ENCODE measurements at places on chromosomes 11 and 22.
A peak's percentile ranks its signal among the peaks of the same experiment; 100 is the strongest.

DNA sequence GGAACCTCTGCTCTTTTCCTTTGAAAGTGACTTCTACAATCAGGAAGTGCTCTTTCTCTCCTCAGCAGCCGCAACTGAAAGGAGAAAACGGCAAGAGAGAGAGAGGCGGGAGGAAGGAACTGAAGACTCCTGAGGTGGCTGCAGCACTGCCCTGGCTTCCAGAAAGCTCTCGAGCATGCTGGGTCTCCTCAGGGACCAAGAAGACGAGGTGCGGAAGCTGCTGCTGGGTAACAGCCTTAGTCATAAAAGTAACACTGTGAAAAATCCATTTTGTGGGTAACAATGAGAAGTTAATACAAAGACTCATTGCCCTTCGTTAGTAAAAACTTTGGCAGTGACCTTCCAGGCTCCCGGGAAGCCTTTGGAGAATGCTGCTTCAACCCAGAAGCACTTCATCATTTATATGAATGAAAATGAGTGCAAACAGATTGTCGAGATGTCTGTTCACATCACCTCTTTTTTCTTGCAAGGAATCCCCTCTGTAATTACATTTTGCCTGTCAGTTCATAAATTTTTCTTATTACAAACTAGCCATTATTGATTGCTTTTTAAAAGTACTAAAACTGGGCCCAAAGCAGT lies 473.4 kb downstream of the SOX6 start:
- DNase-seq, result no peak

- peak; percentile 36 for DNase-seq
Observed at GRCh38 chr11:30710221-30710620, 124.1 kb upstream of the MPPED2 start.

DNA sequence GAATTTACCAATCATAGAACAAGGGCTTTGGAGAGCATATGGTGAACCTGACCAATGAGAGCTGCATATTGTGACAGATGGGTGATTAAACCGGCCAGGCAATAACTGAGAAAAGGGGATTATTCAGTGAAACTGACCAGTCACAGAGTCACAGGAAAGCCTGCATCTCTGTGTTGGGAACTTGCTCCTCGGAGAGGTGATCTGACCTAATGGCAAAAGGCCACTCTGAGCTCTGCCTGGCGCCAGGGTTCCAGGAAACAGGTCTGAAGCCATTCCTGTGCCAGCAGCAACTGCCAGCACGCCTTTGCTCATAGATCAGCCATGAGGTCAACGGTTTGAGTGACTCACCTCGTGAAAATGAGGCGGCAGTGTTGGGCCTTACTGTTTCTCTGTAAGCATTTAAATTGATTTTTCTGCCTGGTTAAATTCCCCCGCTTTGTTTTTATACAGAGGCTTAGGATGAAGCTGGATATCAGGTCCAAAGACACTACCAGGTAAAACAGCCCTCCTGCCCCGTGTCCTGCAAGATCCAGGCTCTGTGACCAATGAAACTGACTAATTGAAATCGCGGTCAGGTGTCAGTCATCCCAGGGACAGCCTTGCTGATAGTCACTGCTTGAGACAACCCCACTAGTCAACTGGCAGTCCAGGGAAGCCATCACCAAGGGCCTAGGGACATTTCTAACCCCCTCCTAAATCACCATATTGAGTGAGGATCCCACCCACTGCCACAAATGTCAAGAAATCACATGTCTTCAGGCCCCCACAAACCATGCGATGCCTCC lies 35.8 kb upstream of the MYOD1 start:
- DNase-seq, result no peak

DNA sequence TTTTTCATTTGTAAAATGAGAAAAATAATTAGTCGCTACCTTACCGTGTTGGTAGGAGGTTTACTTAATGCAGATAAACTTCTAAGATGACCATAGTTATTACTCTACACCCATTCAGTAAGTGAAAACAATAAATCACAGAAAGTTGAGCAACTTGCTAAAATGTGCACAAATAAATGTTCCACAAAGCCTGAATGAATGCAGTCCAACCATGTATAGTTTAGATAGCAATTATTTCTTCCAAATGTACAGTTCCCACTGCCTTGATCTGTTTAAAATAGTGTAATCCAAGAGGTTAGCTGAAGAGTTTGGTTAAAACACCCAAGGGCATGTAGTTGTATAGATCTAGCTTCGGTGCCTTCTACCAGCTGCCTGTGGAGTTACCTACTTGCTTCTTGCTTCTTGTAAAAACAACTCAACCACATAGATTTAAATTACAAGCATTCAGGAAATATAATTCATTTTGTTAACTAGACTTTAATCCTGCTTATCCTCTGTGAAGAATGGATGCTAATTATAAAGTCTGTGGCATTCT lies 106.3 kb upstream of the CARD18 start:
- no peak for DNase-seq

- peak; percentile 49 for DNase-seq
Observed at GRCh38 chr11:65431451-65432099, 9.0 kb downstream of the NEAT1 start.

DNA sequence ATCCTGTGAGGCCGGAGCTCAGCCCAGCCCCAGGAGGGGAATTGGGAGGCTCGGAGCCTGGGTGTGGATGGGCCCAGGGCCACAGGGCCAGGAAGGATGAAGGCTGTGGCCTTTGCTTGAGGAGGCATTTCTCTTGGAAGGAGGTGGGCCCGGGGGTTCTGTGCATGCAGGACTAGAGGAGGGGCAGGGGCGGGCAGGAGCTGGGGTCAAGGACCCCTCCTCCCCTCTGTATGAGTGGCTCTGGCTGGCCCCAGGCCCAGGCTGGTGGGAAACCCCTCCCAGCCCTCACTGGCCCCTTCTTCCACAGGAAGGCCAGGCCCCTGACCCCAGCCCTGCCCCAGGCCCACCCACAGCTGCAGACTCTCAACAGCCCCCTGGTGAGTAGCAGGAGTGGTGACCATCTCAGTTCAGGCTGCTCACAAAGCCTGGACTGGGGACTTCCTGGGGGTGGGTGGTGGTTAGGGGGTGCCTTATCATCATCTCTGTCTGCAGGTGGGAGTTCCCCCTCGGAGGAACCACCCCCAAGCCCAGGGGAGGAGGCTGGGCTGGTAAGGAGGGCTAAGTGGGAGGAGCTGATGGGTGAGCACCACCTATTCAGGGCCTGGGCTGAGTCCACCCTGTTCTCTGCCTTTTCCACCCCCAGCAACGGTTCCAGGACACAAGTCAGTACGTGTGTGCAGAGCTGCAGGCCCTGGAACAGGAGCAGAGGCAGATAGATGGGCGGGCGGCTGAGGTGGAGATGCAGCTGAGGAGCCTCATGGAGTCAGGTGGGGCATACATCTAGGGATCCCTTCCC lies 6.0 kb downstream of the KCNK7 start:
- DNase-seq, result no peak

DNA sequence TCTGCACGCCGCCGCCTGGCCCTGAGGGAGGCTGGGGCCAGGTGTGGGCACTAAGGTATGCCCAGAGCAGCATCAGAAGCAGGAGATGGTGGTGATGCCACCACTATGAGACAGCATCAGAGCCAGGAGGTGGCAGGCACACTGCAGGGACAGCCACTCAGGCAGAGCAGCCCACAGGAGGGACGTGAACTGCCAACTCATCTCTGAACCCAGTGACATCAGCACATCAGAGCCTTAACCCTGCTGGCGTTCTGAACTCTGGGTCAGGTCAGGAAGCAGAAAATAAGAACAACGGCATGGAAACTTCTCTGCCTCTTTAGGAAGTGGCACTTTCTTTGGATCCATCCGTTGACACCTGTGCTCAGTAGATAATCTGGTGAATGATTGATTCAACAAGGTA lies 14.7 kb upstream of the IFT27 start:
- no peak for DNase-seq

DNA sequence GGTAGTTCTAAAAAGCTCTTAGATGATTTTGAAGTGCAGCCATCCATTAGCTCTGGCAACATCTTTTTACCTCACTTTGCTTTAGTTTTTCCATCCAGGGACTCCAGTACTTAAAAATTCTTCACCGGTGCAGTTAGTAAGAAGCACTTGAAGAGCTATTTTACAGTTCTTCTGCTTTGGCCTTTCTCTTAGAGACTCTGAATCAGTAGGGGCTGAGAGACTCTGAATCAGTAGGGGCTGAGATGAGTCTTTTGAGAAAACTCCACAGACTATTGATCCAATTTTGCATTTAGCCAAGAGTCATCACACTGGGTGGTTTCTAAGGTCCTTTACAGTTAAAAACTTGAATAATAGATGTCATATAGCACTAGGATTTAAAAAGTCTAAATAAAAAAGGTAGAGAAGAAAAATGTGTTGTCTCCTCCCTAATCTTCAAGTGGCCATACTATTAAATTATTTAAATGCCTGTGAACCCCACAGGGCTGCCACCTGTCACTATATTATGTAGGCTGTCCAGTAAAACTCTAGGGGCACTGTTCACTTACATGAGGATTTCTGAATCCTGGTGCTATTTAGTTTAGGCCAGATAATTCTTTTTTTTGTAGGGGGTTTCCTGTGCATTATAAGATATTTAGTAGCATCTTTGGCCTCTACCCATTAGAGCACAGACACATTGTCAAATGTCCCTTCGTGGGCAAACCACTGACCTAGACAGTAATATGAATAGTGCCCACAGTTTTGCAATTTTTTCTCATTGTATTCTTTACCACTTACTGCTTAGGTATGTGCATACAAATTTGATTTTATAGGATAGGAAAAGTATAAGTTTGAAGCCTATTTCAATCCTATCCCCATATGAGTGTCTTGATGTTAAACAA lies 26.3 kb upstream of the HIKESHI start:
- DNase-seq, result no peak

DNA sequence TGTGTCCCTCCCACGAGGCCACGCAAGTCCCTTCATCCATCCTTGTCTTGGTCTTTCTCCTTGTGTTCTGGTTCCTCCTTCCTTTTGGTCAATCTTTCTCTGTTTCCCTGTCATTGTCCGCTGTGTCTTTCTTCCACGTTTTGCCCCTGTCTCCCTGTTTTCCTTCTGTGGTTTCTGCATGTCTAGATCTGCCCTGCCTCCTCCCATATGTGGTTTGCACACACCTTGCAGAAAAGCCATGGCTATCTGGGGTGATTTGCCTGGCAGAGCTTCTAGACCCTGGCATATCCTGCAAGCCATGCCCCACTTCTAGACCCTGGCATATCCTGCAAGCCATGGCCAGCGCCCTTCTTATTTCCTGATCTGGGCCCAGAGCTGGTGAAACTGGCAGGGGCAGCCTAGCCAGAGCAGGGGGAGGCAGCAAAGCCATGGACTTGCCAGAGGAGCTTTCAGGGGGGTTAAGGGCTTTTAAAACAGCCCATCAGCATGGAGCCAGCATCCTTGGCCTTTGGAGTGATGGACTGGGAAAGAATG lies 131.6 kb upstream of the NECTIN1 start:
- DNase-seq, result no peak

GRCh38 chr22:42725606-42726355 lies 5.1 kb upstream of the A4GALT start:
- DNase-seq, result no peak

DNA sequence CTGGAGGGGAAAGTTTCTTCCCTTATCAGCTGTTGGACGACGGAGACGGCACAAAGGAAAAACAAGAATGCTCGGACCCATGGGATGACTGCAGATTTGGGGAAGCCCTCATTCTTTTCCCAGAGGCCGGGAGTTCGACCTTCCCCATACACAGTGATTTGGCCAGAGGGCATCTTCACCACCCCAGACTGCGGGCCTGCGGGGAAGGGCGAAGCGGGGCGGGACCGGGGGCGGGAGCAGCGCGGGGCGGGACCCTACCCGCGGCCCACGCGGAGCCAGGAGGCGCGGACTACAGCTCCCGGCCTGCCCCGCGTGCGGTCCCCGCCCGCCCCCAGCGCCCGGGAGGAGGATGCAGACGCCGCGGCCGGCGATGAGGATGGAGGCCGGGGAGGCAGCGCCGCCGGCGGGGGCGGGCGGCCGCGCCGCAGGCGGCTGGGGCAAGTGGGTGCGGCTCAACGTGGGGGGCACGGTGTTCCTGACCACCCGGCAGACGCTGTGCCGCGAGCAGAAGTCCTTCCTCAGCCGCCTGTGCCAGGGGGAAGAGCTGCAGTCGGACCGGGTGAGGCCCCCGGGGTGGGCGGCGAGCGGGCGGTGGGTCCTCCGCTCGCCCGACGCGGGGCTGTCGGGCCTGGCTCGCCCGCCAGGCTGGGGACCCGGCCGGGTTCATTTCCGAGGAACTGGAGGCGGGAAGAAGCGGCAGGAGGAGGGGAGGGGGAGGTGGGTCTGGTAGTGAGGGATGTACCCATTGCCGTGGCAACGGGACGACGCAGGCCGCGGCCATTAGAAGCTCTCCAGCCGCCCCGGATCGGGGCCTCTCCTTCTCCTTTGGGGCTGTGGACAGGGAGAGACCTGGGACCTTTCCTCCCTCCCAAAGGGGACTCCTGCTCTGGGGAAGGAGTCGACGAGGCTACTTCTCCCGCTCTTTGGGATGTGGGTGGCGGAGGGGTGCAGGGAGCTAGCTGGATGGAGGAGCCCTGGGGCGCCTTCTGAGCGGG lies at the start of gene KCTD17:
Gene KCTD17, plus strand, starts transcription at position 352 of the 995 bp plus-strand sequence. Its CDS starts 19 bp downstream, at position 371.
- peak; percentile 25 for DNase-seq

GRCh38 chr22:49019737-49020713 lies 807.6 kb downstream of the BRD1 start:
- DNase-seq, result no peak

DNA sequence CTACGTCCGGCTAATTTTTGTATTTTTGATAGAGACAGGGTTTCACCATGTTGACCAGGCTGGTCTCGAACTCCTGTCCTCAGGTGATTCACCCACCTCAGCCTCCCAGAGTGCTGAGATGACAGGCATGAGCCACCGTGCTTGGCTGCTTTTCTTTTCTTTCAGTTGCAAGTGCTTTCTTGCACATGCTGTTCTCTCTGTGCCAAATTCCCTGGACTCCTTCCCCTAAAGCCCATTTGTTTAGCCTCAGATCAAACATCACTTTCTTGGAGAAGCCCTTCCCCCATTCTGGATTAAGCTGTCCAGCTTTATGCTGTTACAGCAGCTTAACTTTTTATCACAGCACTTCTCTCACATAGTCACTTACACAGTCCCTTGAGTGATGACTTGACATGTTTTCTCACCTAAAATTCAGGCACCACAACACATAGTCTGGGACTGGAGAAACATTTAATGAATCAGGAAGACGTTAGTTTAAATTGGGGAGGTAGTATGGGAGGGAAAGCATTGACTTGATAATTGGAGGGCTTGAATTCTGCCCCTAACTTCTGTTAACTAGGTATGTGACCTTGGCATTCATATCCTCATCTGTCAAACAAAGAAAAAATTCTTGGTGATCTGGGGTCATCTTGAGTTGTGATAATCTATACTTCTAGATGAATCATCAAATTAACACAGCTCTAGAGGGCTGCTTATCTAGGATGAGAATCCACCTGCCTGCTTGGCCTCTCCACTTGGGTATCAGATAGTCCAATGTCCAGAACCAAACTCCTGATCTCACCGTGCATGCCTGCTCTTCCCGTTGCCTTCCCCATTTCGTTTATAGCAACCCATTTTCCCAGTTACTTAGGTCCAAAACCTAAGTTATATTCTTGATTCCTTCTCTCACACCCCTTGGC lies 18.4 kb downstream of the ACO2 start:
- no peak for DNase-seq

- no peak for DNase-seq
Observed at GRCh38 chr22:30717952-30718351, 23.3 kb downstream of the OSBP2 start.

DNA sequence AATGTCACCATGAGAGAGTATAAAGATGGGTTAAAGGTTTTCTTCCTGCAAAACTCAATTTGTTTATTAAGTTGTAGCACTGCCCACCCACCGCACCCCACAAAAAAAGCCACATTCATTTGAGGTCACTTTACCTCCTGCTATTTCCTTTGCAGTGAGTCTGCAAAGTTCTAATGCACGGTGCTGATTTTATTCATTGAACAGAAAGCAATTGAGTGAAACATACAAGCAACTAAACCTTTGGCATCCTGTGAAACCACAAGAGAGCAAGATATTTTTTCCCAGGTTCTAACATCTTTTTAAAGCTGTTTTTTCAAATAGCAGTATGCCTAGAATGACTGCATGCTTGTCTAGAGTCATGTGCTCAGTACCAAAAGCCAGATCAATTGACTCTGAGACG lies 39.0 kb downstream of the RRAS2 start:
- no peak for DNase-seq
